ENCODE measurements at places on chromosomes 1 and 21. TPM values are rescaled to one million over a fixed set of nuclear protein-coding genes. Genes with fewer than 3 reads are reported as not detected.

GRCh38 chr1:85975912-85976371, 180.6 kb downstream of the COL24A1 start:
- H3K27ac ChIP-seq = no peak overlapping the region
- H3K4me1 ChIP-seq = peaks cover 3% of the 10 kb centered on the region
- H3K27me3 ChIP-seq = no peaks in the 10 kb centered on the region
- no peak overlapping the region for H3K4me3 ChIP-seq
- no peaks in the 10 kb centered on the region for H3K36me3 ChIP-seq

GRCh38 chr1:86705665-86705985, 1.2 kb downstream of the SH3GLB1 start:
- H3K27me3 ChIP-seq = no peaks in the 10 kb centered on the region
- no peaks in the 10 kb centered on the region for H3K36me3 ChIP-seq
- no peak for DNase-seq
- peaks cover 31% of the 10 kb centered on the region for H3K4me1 ChIP-seq
- peak overlapping the region; percentile 96 for H3K27ac ChIP-seq

DNA sequence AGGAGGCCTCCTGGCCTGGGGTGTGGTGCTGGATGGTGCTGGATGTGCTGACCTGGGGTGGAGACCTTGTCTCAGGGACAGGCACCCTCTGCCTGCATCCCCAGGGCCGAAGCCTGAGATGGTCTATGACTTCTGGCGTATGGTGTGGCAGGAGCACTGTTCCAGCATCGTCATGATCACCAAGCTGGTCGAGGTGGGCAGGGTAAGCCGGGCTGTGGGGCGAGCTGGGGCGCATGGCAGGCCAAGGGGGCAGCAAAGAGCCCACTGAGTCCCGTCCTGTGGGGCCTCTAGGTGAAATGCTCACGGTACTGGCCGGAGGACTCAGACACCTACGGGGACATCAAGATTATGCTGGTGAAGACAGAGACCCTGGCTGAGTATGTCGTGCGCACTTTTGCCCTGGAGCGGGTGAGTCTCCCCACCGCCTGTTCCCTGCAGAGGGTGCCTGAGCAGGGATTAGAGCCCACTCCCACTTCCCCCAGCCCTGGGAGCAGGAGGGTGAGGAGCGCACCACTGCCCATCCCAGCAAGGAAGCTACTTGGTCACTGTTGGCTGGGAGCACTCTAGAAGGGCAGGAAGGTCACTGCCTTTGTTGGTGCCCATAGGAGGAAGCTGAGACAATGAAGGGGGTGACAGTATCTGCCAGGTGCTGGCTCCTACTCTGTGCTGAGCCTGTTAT, 75.2 kb downstream of the PTPRU start:
- DNase-seq = no peak
- H3K4me3 ChIP-seq = no peak overlapping the region
- no peaks in the 10 kb centered on the region for H3K4me1 ChIP-seq
- H3K27ac ChIP-seq = no peak overlapping the region
- no peaks in the 10 kb centered on the region for H3K27me3 ChIP-seq

DNA sequence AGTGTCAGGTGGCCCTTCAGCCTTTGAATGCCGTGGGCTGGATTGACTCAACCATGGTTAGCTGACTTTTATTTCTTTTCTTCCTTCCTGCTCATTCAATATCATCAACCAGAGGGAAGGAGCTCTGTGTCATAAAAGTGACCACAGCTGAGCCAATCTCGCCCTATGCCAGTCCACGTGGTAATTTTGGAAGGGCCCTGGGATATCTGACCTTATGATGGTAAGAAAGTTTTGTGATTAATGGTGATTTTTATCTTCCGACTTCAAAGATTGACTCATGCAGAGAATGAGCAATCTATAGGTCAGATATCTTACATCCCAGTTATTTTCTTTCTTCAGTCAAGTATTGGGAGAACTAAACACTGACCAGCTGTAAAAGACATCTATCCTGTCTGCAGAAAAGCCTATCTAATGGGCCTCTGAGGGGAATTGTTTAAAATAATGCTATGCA, 170.3 kb downstream of the ZC3H11B start:
- H3K4me1 ChIP-seq = no peaks in the 10 kb centered on the region
- no peak for DNase-seq
- no peak overlapping the region for H3K27ac ChIP-seq
- H3K27me3 ChIP-seq = no peaks in the 10 kb centered on the region
- H3K4me3 ChIP-seq = no peak overlapping the region

- no peak overlapping the region for H3K4me3 ChIP-seq
- H3K4me1 ChIP-seq = no peaks in the 10 kb centered on the region
- H3K27me3 ChIP-seq = no peaks in the 10 kb centered on the region
- no peaks in the 10 kb centered on the region for H3K36me3 ChIP-seq
- DNase-seq = no peak
These were observed 462.7 kb upstream of the DEPDC1 start for GRCh38 chr1:68959461-68960030.

DNA sequence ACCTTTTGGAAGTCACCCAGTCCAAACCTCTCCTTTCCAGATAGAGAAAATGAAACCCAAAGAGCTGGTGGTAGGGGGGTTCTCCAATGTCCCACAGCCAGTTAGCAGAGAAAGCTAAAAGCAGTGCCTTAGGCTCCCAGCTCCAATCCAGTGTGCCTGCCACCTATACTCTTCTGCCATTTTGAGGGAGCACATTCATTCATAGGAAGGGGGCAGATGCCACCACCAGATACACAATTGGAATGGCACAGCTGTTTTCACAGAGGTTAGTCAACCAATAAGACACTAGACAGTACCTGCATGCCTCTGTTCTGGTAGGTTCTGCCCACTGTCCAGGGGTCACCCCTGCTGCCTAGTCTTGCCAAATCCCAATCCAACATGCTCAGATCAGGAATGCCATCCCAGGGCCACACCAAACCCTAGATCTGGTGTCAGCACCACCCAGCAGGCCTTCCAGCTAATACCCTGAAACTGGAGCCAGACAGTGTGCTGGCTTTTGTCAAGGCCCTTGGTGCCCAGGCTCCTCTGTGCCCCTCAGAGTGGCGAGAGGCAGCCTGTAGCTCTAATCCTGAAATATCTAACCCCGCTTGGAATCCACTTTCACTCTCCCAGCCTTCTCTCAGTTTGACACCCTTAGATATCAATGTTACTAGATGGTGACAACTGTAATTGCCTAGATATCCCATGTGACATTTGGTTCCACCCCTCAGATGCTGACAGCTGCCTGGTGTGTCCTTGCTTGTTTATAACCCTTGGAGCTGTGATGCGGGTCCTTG, 178.6 kb downstream of the TGFBR3 start:
- no peak for DNase-seq
- no peaks in the 10 kb centered on the region for H3K27me3 ChIP-seq
- no peak overlapping the region for H3K4me3 ChIP-seq

GRCh38 chr1:244234009-244234643, 183.0 kb downstream of the ZBTB18 start:
- DNase-seq = no peak
- H3K27me3 ChIP-seq = no peaks in the 10 kb centered on the region
- H3K4me3 ChIP-seq = no peak overlapping the region
- H3K4me1 ChIP-seq = no peaks in the 10 kb centered on the region
- H3K27ac ChIP-seq = no peak overlapping the region

DNA sequence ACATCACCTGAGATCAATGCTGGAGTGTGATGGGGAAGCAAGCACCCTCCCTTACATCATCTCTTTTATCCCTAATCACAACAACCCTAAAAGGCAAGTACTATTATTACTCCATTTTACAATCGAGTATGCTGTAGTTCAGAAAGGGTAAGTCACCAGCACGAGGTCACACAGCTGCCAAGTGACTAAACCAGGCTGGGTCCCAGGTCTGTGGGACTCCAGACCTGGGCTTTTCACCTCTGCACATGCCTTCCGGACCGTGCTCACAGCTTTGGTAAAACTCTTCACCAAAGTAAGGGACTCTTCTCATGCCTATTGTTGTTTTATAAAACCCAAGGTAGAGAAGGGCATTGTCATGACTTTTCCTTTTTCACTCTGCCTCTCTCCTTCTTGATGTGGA, 130.9 kb downstream of the DMRTB1 start:
- no peak overlapping the region for H3K4me3 ChIP-seq
- H3K36me3 ChIP-seq = no peaks in the 10 kb centered on the region
- no peak for DNase-seq
- H3K27me3 ChIP-seq = no peaks in the 10 kb centered on the region
- H3K27ac ChIP-seq = peak overlapping the region; percentile 30

DNA sequence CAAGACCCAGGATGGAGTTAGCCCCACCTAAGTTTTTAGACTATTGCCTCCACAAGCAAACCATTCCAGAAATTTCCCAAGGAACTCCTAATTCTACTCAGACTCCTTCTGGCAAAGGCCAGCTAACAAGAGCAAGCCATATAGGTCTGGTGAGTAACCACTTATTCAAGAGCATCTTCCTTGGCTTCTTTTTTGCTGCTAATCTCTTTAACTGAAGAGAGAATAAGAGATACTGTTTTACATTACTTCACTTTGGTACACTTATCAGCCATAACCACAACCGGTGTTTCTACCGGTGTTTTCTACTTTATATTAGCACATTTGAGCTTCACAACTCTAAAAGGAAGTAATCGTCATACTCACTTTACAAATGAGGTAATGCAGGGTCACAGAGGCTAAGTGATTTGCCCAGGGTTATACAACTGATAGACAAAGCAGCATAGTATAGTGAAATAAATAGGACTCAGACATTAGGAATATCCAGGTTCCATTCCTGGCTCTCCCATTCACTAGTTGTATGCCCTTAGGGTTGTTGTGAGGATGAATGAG, 1.7 kb upstream of the EPS15 start:
- no peaks in the 10 kb centered on the region for H3K27me3 ChIP-seq
- no peak overlapping the region for H3K4me3 ChIP-seq
- no peaks in the 10 kb centered on the region for H3K36me3 ChIP-seq
- H3K27ac ChIP-seq = peak overlapping the region; percentile 74
- no peak for DNase-seq

DNA sequence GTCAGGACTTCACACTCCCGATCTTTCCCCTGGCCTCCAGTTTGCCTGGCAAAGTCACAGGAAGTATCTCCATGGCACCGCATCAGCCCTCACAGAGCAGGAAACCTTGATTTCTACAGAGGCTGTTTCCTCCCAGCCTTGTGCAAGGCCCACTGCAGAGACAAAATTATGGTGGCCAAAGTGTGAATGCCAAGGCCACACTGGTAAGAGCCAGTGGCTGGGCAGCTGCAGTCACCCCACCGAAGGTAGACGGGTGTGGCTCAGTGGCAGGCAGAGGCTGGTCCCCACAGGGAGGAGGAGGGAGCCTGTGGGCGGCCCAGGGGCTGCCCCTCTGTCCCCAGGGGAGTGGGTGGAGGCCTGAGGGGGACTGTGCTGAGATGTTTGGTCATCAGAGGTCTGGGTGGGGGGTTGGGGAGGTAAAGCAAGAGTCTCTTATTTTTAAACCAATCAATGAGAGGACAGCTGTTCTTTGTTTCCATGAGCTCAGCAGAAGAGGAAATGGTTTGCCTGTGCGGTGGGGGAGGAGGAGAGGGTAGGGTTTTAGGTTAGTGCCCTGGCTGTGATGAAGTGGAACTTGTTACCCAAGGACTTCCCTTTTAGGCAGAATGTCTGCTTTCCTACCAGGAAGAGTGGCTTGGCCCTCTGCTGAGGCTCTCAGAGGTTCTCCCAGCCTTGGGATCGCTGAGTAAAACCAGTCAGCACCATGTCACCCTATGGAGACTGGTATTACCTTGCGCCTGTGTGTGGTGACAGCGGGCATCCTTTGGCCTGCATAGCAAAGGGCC, 18.0 kb upstream of the BTG2 start:
- peaks cover 65% of the 10 kb centered on the region for H3K4me1 ChIP-seq
- peak; percentile 55 for DNase-seq
- H3K27me3 ChIP-seq = no peaks in the 10 kb centered on the region

DNA sequence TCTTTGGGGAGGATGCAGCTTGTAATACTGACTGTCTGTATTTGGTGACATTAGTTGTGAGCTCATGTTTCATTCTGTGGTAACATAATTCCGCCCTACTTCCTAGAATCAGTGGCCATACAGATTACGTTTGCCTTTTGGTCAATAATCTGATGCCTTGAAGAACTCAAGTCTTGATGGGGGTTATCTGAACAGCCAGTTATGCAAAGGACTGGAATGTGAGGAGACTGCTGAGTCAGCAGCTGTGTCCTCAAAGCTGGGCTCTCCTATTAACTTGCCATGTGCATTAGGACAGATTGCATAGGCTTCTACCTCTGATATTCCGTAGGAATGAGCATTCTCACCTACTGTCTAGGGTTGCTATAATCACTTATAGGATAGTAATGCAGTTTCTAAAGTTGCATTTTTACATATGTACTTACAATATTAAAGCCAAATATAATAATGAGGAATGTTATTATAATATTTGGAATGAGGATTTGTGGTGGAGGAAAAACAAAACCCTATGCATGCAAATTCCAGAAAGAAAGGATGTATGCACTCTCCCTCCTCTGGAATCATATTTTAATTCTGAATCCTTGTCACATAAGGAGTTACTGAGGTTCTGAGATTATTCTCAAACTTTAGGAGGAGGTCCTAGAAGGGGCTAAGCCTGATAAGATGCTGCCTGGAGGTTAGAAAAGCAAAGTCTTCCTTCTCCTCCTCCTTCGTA, 116.0 kb downstream of the NOS1AP start:
- no peaks in the 10 kb centered on the region for H3K36me3 ChIP-seq
- H3K4me1 ChIP-seq = no peaks in the 10 kb centered on the region
- no peak overlapping the region for H3K4me3 ChIP-seq
- DNase-seq = peak; percentile 37

DNA sequence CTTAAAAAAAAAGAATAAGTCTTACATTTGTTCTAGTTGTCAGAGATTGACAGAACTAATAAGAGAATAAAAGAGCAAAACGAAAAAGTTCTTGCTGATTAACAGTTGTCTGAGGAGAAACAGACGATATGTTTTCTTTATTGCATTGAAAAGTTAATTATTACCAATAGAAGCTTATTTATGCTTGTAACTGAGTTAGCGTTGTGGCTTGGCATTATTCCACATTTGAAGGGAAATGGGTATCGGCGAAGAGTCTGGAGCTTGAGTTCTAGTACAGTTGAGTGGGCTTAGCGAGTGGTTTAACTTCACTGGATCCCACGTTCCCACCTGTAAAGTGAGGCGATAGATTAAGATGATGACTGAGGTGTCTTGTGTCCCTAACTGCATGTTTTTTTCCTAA, 109.0 kb downstream of the SDCCAG8 start:
- H3K4me1 ChIP-seq = no peaks in the 10 kb centered on the region
- no peak for DNase-seq
- no peak overlapping the region for H3K4me3 ChIP-seq
- no peaks in the 10 kb centered on the region for H3K36me3 ChIP-seq
- no peak overlapping the region for H3K27ac ChIP-seq

- no peaks in the 10 kb centered on the region for H3K4me1 ChIP-seq
- no peak for DNase-seq
- no peak overlapping the region for H3K4me3 ChIP-seq
- H3K27me3 ChIP-seq = no peaks in the 10 kb centered on the region
- no peak overlapping the region for H3K27ac ChIP-seq
These were observed 870.7 kb downstream of the BRINP3 start for GRCh38 chr1:189606795-189607476.

- H3K27ac ChIP-seq = no peak overlapping the region
- H3K36me3 ChIP-seq = no peaks in the 10 kb centered on the region
- no peak for DNase-seq
- no peaks in the 10 kb centered on the region for H3K27me3 ChIP-seq
- no peaks in the 10 kb centered on the region for H3K4me1 ChIP-seq
These were observed 27.6 kb downstream of the IL10RB start for GRCh38 chr21:33293811-33294216.

Gene LRRC53
- polyA plus RNA-seq = not detected

Gene ADAMTS4
- polyA plus RNA-seq = 6.1 TPM

Data from hepatocyte (in vitro differentiated cells).